Activated T-cell treated with anti-CD3 and anti-CD28 coated beads, Interleukin-2, amount 50 U/mL, for 4 hours (primary cell): ENCODE measurements at places on chromosomes 5 and 9.
A peak's percentile ranks its signal among the peaks of the same experiment; 100 is the strongest.

DNA sequence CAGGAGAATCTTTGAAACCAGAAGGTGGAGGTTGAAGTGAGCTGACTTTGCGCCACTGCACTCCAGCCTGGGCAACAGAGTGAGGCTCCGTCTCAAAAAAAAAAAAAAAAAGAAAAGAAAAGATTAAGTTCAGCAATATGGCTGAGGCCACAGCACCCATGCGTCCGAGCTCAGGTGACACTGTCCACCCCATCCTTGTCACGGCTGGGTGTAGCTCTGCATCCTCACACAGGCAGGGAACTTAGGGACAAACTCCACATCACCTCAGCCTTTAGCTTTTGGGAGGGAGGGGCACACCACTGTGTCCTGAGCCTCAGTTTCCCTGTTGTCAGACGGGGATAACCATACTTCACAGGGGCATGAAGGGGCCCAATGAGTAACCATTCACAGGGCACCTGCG is 15.5 kb downstream of the FGD3 start:
- DNase-seq = no peak

GRCh38 chr9:123128591-123128990 is 95.1 kb downstream of the GPR21 start:
- no peak for DNase-seq

- DNase-seq = no peak
Observed at GRCh38 chr5:37849641-37850040, 9.8 kb upstream of the GDNF start.

GRCh38 chr5:67196537-67197059 is at the start of gene CD180:
TSS of gene CD180 (minus strand) at chr5:67196799. CDS start at chr5:67196641, 158 bp downstream.
- no peak for DNase-seq

- no peak for DNase-seq
Observed at GRCh38 chr5:173592050-173592669, 24.3 kb downstream of the BOD1 start.

GRCh38 chr9:88574953-88575352 is 40.0 kb downstream of the NXNL2 start:
- DNase-seq = no peak

GRCh38 chr9:89881431-89881830 is 276.6 kb downstream of the GADD45G start:
- DNase-seq = no peak

DNA sequence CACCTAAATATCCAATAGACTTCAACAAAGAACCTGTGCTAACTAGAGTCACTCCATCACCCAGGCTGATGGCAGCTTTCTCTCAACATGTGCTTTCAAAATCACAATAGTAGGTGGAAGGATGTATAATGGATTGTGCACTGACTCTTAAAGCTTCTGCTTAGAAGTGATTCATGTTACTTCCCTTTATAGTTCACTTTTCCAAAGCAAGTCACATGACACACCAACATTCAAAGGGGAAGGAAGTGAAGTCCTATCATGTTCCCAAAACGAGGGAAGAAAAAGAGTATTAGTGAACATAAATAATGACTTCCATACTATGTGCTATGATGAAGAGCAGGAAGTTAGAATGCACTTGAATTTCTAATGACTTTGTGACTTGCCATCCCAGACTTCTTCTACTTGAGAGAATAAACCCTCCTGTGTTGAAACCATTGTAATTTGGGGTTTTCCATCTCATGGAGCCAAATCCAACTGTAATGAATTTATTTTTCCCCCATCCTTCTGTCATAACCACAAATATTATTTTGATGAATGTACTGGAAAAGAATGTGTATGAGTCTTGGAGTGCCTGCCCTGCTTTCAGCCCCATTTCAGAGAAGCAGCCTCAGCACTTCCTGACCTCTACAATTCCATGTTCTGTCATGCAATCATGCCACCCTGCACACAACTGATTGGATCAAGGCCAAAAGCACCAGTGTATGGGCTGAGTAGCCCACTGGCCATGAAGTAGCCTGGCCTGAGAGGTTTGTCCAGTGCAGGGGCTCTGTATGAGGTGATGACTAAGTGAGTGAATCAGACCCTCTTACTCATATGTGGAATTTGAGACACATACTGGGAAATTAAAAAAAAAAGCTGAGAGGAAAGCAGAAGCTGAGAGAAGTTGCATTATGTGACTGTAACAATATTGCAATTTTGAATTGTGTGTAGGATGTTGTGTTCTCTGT is 525.9 kb upstream of the CLINT1 start:
- DNase-seq = no peak

DNA sequence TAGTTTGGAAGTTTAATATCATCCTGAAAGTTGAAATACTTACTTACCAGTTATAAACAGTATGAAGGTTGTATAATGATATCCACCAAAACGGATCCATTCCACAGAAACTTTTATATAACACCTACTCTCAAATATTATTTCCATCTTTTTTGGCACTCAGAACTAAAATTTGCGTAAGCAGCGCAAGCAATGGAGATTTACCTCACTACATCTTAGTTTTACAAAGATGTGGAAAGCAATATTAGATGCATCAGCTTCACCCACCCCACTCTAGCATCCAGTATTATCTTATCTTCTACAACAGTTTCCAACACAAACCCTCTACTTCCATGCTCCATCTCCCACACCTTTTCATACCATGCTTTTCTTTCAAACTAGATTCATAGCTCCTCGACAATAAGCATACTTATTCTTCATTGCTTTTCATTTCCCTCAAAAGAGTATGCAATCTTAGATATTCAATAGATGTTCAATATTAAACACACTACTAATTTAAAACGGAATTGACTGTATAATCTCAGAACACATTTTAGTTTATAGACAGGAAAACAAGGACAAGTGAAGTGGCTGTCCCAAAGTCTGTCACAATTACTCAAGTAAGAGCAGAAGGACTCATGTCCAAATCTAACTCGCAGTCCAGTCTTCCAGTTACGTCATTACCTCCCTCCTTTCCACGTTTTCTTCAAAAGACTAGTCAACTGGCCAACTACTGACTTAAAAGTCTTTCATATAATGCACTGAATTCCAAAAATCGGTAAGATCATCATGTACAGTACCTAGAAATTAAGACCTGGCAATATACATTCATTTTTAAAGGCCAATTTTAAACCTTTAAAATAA is 2.2 kb downstream of the PPP2CA start:
- DNase-seq = no peak

- DNase-seq = no peak
Observed at GRCh38 chr9:114303571-114303970, 19.3 kb upstream of the ORM1 start.

DNA sequence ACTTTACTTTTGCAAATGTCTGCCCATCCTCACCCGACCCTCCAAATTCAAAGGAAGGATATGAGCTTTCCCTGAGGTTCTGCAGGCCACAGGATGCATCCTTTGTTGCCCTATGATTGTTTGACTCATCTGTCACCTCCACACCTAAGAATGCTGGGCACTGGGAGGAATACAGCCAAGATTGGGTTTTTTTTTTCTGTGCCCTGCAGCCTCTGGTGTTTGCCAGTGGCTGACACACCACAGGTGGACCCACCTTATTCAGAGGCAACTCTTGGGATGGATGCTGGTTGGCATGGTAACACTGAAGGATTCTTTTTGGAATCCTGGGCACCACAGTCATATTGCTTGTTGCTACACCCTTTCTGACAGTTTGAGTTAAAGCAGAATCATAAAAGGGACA is 29.7 kb downstream of the C9orf152 start:
- no peak for DNase-seq

DNA sequence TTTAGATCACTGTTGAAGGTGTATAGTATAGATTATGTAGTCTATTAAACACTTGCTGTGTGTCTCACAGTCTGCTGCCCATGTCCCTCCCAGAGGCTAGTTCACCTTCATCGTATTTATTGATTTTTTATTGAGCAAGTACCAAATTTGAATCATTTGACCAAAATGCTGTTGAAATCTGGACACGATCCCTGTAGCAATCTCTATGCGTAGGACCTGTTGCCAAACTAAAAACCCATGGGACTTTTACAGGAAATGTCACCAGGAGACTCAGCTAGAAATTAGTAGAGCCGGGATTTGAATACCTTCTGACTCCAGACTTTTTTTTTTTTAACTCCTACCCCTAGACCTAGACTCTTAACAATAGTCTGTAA is 17.5 kb downstream of the SLC31A1 start:
- no peak for DNase-seq

- peak; percentile 77 for DNase-seq
Observed at GRCh38 chr5:172713113-172713808, 57.7 kb downstream of the DUSP1 start.

- no peak for DNase-seq
Observed at GRCh38 chr9:4038182-4038723, 261.6 kb downstream of the GLIS3 start.

DNA sequence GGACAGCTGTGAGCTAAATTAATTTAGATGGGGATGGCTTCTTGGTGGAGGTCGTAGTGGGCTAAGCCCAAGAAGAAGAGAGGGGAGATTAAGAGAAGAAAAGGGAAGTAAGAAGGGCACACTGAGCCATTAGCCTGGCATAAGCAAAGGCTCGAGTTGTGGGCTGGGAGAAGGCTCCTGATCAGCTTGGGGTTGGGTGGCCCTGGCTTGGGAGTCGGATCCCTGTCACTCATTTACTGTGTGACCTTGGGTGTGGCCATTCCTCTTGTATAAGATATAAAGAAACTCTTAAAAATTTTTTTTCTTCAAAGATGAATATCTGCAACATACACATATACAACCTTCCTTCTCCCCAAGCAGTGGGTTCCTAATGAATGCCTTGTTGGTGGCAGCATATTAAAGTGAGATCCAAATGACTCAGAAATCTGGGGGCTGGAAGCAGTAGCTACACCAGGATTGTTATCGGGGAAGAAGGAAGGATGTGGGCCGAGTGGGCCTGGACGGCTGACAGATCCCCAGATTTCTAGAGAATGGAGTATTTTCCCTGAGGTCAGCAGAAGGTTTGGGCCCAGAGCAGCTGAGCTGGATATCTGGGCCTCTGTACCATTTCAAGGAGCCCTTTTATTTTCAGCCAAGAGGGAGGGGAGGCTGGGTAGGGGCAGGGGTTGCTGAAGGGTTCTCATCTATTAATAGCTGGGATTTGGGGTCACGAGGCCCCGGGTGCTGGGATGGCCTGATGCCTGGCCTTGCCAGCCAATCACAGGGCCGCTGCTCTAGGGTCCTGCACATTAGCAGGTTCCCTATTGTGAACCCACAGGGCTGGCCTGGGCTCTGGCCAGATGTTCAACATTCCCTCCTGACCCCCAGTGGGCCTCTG is 52.1 kb downstream of the PPARGC1B start:
- no peak for DNase-seq

DNA sequence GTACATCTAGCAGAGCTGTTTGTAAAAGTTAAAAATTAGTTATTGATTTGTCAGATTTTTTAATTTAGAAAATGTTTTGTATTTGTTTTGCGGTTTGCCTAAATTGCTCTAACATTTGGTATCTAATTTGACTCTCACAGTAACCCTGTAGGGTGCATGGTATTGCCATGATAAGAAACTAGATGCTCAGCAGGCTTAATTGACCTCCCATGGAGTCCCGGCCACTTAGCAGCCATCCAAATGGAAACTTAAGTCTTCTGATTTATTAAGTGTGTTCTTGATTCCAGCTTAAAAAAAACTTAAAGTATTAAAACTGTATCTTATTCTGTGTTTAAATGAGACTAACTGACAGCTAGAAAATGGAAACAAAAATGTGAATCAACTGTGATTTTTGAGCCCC is 54.5 kb downstream of the CAST start:
- DNase-seq = no peak

DNA sequence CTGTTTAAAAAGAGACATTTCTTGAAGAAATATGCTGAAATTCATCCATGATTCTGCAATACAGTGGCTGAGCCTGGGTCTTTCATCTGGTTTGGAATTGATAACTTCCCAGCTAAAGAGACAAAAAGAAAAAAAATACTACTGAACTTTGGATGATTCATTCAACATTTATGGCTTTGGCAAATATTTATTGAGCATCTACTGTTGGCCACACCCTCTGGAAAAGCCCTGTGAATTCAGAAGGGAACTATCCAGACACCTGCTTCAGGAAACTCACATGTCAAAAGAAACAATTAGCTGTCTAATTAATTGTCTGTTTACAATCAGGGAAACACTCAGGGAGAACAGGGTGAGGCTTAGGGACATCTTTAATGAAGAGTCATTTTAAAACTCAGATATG is 17.8 kb upstream of the ZNF622 start:
- no peak for DNase-seq

- DNase-seq = no peak
Observed at GRCh38 chr9:4137681-4138099, 162.2 kb downstream of the GLIS3 start.

DNA sequence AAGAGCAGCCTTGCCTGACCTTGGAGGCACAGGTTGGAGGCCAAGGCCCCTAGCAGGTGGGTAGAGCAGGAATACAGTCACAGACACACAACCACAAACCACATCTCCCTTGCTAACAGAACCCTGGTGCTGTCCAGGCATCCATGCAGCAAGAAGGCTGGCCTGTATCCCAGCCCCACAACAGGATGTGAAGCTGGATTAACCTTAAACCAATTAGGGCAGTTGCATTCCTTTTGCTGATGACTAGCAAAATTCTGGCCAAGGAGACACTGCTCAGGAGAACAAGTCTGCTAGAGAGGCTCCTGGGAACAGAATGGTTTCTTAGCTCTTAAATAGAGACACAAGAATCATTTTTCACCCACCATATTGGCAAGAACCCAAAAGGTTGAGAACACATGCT is 97.8 kb downstream of the C5orf15 start:
- DNase-seq = no peak

GRCh38 chr9:133619791-133620190 is 10.6 kb upstream of the FAM163B start:
- DNase-seq = peak; percentile 50

DNA sequence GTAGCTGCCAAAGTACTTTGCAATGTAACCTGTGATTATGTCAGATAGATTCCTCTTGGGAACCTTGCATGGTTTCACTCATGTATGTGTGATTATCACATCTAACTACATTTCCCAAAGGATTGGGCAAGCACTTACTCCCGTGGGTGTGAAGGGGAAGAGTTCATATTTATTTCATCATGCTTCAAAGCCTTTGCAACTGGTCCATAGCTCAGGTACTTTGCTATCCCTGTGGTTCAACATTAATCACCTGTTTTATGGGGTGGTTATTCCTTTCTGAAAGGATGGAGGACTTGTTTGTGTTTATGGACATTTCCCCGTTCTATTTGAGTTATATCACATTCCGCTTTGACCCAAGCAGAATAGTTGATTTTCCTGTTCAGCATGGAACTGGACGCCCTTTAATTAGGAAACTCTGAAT is 13.6 kb upstream of the ERMP1 start:
- DNase-seq = no peak

- DNase-seq = no peak
Observed at GRCh38 chr9:113818391-113818790, 57.7 kb upstream of the ZNF618 start.
